ENCODE measurements at places on chromosomes 5 and 9. TPM values are rescaled to one million over a fixed set of nuclear protein-coding genes. Genes with fewer than 3 reads are reported as not detected.

- peak; percentile 68 for DNase-seq
Observed at GRCh38 chr5:172833686-172834414, at the start of gene ERGIC1. Gene ERGIC1 (plus strand): TSS chr5:172834251. CDS start chr5:172834414, 163 bp downstream.

- DNase-seq = no peak
Observed at GRCh38 chr9:102106439-102106838, 368.0 kb upstream of the GRIN3A start.

GRCh38 chr5:160919626-160920025, 67.6 kb upstream of the ATP10B start:
- no peak for DNase-seq

GRCh38 chr5:60822285-60822556, 21.8 kb downstream of the ELOVL7 start:
- DNase-seq = no peak

REEP2 gene
- total RNA-seq = 14.6 TPM

DRD1 gene
- total RNA-seq = 0.77 TPM

TBC1D2 gene
- 2.8 TPM for total RNA-seq
